ENCODE measurements at places on chromosomes 3 and 15. TPM values are rescaled to one million over a fixed set of nuclear protein-coding genes. Genes with fewer than 3 reads are reported as not detected.

DNA sequence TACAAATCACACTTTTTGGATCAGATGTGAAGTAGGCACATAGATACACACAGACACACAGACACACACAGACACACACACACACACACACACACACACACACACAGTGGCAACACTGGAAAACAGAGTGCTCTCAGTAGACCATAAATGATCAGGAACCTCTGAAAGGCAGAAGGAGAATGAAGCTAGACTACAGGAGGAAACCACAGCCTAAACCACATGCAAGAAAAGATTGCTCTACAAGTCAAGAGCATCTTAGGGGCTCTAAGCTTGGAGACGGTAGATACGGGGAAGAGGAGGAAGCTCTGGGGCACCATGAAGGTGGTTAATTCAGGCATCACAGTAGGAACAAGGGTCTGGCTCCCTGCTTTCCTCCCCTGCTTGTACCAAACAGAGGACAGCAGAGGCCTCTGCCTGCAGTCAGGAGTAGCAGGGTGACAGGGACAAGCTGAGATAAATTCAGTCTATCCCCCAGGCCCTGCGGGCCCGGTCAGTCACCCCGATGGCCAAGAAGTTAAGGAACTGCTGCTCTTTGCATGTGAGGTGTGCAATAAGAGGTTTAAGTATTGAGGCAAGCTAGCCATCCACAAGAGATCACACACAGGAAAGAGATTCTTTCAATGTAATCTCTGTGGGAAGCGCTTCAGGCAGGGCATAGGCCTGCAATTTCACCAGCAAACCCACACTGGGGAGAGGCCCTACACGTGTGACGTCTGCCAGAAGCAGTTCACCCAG, 23.5 kb upstream of the ARPIN start:
- H3K4me3 ChIP-seq, result no peak overlapping the region
- no peak for DNase-seq
- no peaks in the 10 kb centered on the region for H3K36me3 ChIP-seq
- H3K27me3 ChIP-seq, result no peaks in the 10 kb centered on the region
- H3K27ac ChIP-seq, result no peak overlapping the region

- H3K4me3 ChIP-seq, result no peak overlapping the region
- no peaks in the 10 kb centered on the region for H3K36me3 ChIP-seq
- no peaks in the 10 kb centered on the region for H3K27me3 ChIP-seq
Observed at GRCh38 chr15:73240866-73241499, 127.8 kb downstream of the HCN4 start.

Gene IGSF10
- total RNA-seq, result not detected

- no peaks in the 10 kb centered on the region for H3K27me3 ChIP-seq
- no peak for DNase-seq
- H3K4me3 ChIP-seq, result no peak overlapping the region
- H3K36me3 ChIP-seq, result no peaks in the 10 kb centered on the region
Observed at GRCh38 chr3:163957072-163957471, 1121.2 kb downstream of the SI start.

Gene CMTM8
- 2.6 TPM for total RNA-seq

DNA sequence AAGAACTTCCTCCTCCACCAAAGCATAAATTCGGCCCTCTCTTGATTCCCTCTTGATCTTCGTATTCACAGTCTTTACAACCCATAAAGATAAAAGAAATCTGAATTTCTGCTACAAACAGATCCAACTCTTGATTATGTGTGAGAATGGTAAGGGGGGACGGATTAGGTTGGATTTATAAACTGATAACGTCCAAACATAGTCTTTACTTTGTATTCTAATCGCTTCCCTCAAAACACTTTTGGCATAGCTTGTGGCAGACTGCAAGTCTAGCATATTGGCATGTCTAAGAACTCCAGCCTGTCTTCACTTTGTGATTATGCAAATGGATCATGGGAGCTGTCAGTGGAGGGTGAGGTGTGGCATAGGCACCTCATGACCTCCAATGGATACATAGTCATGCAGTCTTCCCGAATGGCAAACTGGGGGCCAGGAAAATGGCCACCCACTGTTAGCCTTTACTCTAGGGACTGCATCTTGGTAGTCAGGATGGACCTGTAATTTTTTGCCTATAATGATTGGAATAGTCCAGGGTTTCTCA, 24.3 kb upstream of the GPR171 start:
- DNase-seq, result no peak
- H3K36me3 ChIP-seq, result no peaks in the 10 kb centered on the region
- H3K27me3 ChIP-seq, result no peaks in the 10 kb centered on the region
- H3K4me3 ChIP-seq, result no peak overlapping the region
- peaks cover 20% of the 10 kb centered on the region for H3K4me1 ChIP-seq
- peak overlapping the region; percentile 73 for H3K27ac ChIP-seq

DNA sequence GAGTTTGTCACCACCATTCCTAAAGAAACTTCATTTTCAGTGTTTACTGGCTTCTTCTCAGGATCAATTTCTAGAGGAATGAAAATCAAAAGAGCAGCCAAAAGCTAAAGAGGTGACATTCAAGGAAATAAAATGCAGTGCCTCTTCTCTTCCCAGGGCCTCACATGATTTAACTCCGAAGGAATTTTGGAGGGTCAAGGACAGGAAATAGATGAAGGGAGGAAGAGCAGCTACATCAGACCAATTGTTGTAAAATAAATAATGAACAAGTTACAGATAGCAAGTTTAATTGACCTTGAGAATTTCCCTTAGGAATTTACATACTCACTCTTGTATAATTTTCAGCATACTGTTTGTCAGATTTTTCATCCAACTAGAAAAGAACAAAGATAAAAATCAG, 78.1 kb downstream of the LRRFIP2 start:
- no peaks in the 10 kb centered on the region for H3K4me1 ChIP-seq
- no peaks in the 10 kb centered on the region for H3K27me3 ChIP-seq
- no peaks in the 10 kb centered on the region for H3K36me3 ChIP-seq
- no peak overlapping the region for H3K27ac ChIP-seq
- no peak for DNase-seq
